ENCODE measurements at places on chromosomes 12 and 14.
A peak's percentile ranks its signal among the peaks of the same experiment; 100 is the strongest.

DNA sequence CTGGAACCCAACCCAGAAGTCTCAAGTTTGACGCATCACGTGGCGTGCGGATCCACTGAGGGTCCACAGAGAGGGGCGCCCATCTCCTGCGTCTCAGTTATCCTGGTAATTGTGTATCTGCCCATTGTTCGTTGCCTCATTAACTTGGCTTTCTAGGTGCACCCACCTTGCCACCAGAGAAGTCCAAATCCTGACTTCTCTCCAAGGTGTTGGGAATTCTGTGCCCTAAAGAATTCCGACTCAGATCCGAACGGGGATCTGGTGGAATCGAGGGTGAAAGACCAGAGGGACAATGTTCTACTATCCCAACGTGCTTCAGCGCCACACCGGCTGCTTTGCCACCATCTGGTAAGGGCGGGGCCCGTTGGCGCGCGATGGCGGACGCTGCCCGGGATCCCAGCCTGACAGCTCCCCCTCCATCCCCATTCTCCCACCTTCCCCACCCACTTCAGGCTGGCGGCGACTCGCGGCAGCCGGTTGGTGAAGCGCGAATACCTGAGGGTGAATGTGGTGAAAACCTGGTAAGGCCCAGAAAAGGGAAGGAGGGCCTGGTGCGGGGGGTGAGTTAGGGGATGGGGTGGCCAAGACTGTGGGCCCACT lies 481 bp downstream of the REC8 start:
- no peak for DNase-seq

DNA sequence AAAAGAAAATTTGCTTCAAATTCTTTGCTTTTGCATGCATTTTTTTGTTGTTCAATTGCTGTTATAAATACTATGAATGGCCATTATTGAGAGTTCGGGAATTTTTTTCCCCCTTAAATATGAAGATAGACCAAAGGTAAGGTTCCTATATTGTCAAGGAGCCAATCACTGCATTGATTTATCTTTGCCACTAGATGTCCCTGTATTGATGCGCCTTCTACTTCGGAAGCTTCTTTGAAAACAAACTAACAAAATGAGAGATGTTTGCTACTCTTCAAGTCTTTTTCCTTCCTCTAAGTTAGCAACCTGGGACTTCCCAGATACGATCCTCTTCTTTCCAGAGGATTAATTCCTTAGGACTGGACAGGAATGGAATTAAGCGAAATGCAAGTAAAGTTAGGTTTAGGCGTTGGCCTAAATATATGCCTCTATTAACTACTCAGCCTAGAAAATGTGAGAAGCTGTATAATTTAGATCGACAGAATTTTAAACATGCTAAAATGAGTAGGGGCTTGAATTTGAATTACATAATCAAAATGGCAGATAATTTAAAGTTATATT lies 318.1 kb downstream of the AEBP2 start:
- peak; percentile 14 for DNase-seq

DNA sequence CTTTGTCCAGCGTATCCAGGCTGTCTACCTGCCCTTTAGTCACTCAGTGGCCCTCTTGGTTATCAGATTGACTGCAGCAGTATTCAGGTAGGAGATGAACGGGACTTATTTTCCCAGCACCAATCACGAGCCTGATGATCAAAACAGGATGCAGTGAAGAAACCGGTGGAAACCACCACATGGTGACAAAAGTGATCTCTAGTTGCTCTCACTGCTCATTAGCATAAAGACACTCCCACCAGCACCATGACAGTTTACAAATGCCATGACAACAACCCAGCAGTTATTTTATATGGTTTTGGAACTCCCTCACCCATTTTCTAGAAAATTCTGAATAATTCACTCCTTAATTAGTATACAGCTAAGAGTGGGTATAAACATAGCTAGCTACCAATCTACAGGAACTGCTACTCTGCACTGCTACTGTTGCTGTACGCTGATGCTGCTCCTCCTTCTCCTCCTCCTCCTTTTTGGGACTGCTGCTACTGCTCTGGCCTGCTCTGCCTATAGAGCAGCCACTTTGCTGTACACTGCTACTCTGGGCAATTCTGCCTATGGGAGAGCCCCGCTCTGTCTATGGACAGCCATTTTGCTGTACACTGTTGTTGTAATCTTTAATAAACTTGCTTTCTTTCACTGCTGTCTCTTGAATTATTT lies 142.5 kb upstream of the SSTR1 start:
- peak; percentile 95 for DNase-seq

DNA sequence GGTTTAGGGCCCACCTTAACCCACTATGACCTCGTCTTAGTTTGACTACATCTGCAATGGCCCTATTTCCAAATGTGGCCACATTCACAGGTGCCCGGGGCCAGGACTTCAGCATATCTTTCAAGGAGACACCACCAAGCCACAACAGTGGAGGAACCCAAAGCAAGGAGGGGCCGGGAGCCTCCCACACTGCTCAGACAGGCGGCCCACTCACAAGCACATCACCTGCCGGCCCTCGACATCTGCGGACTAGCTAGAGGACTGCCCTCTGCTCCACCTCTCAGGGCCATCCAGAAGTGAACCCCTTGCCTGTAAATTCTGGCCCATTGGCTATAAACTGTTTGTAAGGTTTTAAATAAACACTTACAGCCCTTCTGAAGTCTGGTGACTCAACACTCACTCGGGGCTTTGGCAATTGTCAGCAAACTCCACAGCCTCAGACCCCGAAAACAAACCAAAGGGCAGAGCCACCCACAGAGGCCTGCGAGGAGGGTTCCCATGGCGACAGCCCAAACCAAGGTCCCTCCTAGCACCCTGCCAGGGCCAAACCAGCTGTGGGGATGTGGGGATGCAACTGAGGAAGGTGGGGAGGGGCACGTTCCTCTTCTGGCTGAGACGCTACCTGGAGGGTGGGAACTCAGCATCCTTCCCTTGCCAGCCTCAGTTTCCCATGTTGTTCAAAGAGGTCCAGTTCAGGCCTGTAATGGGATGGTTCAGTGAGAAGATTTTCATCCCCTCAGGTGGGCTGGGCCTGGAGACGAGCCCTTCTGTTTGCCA lies 95.8 kb downstream of the DICER1 start:
- DNase-seq = no peak

GRCh38 chr12:46794593-46795190 lies 31.1 kb downstream of the SLC38A4 start:
- DNase-seq = no peak

DNA sequence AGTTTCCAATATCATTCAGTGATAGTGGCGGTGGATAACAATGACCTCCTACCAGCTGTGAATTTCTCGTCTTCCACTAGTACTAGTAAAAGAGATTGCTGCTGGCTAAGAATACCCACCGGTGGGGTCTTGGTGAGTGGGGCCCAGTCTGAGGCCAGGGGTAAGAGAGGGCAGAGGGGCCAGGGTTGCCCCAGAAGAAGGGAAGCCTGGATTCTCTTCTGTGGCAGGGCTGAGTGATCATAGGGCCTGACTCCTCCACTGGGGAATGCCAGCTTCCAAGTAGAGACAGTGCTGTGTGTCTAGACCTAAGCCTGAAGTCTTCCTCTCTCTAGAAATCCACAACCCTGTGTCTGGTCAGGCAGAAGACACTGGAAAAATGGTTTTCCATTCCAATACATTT lies 5.8 kb upstream of the TMEM63C start:
- no peak for DNase-seq

- no peak for DNase-seq
These were observed 783 bp upstream of the TUBA1B start for GRCh38 chr12:49131894-49132461.

GRCh38 chr12:88375306-88376305 lies 204.7 kb downstream of the KITLG start:
- no peak for DNase-seq

DNA sequence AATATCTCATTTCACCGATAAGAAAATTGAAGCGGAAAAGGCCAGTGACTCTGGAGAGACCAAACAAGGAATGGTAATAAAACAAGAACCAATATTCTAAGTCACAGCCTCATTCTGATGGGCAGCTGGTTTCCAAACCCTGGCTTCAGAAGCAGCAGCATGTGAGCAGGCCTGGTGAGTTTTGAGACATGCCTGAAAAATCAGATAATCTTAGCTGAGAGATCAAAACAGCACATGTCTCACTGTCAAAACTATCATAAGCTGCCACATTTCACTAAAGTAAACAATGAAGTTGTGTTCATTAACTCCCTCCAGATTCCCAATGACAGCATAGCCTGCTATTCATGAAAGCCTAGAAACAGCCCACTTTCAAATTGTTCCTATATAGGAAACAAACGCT lies 36.5 kb downstream of the CIT start:
- DNase-seq = no peak

DNA sequence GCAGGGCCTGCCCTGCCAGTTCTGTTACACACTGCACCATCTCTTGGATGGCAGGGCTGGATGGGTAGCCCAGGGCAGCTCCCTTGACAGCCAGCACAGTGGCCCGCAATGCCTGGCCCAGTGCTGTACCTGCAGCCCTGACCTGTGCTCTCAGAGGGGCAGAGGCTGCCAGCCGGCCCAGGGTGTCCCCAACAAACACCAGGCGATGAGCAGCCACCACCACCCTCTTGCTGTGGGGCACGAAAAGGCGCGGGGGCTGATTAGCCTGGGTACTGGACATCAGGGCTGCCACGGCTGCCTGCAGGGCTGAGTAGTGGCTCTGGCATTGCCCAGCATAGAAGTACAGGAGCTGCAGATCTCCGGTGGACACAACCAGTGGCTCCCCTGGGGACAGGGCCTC lies 4.6 kb upstream of the SLC22A17 start:
- no peak for DNase-seq

- no peak for DNase-seq
These were observed 260.3 kb downstream of the ADGRD1 start for GRCh38 chr12:131213896-131214442.

DNA sequence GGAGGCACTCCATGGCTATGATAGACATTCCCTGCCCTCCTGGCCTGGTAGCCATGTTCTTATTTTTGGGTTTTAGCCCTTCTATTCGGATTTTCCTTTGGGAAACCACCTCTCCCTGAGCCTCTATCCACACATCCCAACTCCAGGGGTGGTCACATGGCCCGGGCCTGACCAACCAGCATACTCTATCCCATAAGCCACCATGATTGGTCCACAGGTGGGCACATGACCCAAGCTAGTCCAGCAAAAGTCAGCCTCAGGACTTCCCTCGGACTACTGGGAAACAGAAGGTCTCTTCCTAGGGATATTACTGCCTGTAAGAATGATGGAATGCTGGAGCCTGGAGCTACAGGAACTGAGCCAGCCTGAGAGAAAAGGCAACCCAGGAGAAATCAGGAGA lies 12.5 kb downstream of the PRIMA1 start:
- DNase-seq = no peak

GRCh38 chr14:22185191-22185590 lies 403.8 kb downstream of the DAD1 start:
- DNase-seq = no peak

- DNase-seq = no peak
These were observed 58.9 kb upstream of the PLEKHG3 start for GRCh38 chr14:64645220-64645892.

DNA sequence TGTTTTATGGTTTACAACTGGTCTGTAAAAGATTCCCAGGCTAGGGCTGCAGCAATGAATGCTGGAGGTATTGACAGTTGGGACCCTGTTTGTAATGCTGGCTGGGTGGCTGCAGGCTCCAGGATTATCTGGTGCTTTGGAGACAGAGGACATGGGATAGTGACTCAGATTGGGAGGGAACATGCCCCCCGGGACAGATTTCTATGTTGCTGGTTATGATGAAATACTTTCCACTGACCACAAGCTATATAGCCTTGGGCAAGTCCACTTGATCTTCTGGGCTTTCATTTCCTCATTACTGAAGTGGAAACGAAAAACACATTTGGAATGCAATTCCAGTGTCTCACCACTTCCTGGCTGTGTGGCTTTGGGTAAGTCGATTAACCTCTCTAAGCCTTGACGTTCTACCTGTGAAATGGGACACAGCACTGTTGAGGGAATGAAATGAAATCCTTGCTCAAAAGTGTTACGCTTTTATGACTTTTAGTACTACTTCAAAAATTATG lies 6.3 kb upstream of the TPCN1 start:
- no peak for DNase-seq

DNA sequence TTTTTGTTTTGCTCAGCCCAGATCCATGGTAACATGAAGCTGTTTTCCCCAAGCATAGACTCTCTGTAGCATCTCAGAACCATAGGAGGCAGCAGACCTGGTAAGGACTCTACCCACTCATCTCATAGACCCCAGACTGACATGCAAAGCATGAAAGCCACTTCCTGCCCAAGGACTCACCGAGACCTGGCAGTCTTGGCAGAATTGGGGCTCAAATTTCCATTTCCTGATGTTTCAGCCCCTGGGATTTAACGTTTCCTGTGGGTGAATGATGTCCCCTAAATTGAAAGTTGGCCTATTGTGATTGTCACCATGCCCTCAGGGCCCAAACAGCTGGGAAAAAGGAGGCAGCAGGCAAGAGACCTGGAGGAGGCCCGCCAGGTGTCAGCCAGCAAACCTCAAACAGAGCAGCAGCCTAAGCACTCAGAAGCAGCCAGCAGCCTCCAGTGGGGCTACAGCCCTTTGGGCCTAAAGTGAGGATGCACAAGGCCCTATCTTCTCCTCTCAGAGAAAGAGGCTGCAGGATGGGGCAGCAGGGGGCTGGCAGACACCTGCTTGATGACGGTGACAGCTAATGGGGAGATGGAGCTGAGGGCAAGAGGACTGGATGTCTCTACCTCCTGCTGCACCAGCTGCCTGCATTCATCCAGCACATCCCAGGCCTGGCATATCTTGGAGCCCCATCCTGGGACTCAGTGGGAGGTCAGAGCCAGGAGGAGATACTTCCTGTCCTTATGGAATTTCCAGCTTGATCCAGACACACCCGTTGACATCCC lies 8.5 kb downstream of the KRT85 start:
- peak; percentile 9 for DNase-seq

Data from CD8-positive, alpha-beta T cell (primary cell).